Stimulated activated CD8-positive, alpha-beta memory T cell treated with anti-CD3 and anti-CD28 coated beads, Interleukin-4, amount 100 ng/mL, for 1 hour (primary cell): ENCODE measurements at places on chromosomes 6 and 20.
A peak's percentile ranks its signal among the peaks of the same experiment; 100 is the strongest.

DNA sequence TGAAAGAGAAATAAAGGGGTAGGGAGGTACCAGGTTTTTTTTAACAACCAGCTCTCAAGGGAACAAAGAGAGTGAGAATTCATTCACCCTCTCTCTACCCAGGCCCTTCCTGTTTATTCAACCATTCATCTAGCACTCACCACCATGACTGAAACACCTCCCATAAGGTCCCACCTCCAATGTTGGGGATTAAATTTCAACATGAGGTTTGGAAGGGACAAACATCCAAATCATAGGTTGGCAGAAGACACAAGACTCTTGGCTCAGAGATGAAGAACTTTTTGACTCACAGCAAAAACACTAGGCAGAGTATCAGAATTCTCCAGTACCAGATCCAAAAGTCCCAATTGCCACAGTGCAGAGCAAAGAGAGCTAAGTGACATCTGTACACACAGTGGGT is 186.3 kb downstream of the EDN1 start:
- no peak for DNase-seq

- no peak for DNase-seq
These were observed 23.0 kb downstream of the SIRPD start for GRCh38 chr20:1534526-1534925.

- no peak for DNase-seq
These were observed 30.0 kb upstream of the SMIM29 start for GRCh38 chr6:34278833-34279232.

- no peak for DNase-seq
These were observed 92.6 kb downstream of the YTHDF1 start for GRCh38 chr20:63123331-63123741.

- DNase-seq: no peak
These were observed 48.6 kb downstream of the FIG4 start for GRCh38 chr6:109739686-109740085.

GRCh38 chr6:79943133-79943532 is 4.2 kb downstream of the ELOVL4 start:
- DNase-seq: no peak

DNA sequence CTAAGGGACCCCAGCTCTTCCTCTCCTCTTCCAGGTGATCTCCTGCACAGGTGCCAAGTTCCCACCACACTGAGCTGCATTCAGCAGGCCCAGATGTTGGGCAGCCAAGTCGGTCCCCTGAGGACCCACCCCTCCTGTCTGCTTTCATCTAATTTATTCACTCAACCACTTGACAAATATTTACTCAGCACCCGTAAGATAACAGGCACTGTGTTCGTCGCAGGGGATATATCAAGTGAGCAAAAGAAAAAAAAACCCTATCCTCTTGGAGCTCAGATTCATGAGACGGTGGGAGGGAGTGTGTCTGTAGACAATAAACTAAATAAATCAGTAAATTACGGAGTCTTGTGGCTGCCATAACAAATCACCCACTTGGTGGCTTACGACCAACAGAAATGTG is 143.6 kb downstream of the MRPL14 start:
- no peak for DNase-seq

DNA sequence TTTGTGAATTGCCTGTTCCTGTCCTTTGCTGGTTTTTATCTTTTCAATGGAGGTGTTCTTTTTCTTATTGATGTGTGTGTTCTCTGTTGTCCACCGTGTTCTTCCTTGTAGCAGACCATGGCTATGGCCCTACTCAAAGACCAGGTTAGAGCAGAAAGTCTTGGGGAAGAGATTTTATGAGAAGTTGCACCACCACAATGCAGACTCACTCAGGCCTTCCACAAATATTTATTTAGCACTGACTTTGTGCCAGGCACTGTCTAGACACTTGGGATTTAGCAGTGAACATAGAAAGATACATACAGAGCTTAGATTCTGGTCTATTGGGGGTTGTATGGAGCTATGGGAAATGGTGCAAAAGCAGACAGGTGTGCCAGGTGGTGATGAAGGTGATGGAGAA is 98.8 kb downstream of the DTD1 start:
- DNase-seq: no peak

- DNase-seq: no peak
These were observed 8.8 kb downstream of the FOXC1 start for GRCh38 chr6:1618311-1619097.

DNA sequence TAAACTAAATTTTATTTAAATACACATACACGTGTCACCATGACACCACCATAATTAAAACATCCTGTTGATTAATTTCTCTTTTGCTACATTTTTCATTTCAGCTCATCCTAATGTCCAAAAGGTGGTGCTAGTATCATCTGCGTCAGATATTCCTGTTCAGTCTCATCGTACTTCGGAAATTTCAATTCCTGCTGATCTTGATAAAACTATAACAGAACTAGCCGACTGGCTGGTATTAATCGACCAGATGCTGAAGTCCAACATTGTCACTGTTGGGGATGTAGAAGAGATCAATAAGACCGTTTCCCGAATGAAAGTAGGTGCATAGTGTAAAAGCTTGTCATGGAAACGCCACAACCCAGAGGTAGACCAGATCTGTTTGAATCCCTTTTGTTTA is 263.4 kb downstream of the UTRN start:
- no peak for DNase-seq

DNA sequence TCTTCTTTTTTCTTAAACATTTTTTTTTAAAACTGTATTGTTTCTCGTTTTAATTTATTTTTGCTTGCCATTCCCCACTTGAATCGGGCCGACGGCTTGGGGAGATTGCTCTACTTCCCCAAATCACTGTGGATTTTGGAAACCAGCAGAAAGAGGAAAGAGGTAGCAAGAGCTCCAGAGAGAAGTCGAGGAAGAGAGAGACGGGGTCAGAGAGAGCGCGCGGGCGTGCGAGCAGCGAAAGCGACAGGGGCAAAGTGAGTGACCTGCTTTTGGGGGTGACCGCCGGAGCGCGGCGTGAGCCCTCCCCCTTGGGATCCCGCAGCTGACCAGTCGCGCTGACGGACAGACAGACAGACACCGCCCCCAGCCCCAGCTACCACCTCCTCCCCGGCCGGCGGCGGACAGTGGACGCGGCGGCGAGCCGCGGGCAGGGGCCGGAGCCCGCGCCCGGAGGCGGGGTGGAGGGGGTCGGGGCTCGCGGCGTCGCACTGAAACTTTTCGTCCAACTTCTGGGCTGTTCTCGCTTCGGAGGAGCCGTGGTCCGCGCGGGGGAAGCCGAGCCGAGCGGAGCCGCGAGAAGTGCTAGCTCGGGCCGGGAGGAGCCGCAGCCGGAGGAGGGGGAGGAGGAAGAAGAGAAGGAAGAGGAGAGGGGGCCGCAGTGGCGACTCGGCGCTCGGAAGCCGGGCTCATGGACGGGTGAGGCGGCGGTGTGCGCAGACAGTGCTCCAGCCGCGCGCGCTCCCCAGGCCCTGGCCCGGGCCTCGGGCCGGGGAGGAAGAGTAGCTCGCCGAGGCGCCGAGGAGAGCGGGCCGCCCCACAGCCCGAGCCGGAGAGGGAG is 580 bp downstream of the VEGFA start:
- no peak for DNase-seq

GRCh38 chr6:33430991-33431879 is 11.4 kb downstream of the SYNGAP1 start:
- DNase-seq: peak; percentile 69

DNA sequence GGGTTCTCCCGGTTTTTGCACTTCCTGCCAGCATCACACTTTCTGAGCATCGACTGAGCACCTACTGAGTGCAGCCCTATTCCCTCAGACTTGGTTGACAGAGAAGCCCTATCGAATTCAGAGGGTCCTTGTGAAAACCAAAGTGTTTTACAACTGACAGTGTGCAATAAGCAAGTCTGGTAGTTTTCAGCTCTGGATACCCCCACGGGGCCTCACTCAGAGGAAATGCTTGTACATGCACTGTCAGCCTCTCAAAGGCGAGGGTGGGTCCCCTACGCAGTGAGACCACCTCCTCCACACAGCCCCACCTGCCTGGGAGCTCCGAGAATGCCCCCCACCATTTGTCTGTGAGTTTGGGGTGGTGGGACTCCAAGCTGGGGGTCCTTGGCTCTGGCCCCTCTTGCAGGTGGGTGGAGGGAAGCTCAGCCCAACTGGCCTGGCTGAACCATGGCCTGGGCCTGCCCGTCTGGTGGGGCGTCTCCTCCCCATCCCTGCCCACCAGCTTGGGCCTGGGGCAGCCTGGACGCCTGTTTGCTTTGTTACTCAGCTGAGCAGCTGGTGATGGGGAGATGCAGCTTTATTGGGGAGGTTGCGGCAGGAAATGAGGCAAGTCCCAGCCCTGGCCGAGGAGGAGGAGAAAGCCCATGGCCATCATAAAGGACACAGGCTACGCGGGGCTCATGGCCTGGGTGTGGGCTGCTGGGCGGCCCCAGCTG is 1.7 kb downstream of the SPDEF start:
- no peak for DNase-seq

DNA sequence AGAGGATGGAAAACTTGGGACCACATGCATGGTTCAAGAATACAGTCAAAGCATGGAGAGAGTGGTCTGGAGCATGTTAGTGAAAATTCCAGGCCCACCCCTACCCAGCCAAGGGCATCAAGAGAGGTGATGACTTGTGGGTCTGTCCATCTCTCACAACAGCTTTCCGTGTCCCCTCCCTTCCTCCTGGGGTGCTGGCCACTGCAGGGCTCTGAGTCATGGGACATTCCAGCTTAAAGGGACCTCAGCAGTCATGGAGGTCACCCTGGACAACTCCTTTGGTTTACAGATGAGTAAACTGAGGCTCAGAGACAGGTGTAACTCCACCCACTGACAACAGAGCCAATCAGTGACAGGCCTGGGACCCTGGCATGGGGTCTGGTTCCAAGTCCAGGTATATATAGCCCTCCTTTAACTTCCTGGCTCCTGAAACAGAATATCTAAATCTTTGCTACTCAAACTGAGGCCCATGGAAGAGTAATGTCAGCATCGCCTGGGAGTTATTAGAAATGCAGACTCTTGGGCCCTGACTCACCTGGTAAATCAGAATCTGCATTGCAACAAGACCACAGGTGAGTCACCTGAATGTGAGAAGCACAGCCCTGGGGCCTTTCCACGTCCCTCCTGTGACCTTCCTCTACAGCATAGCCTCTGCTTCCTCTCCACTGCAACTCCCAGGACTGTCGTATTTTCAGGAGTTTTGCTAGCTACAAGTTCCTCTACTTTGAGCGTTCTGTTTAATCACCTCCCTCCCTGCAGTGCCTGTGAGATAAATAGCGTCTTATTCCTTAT is 170.2 kb downstream of the ZDHHC14 start:
- DNase-seq: no peak

- no peak for DNase-seq
These were observed 71.0 kb downstream of the SSR1 start for GRCh38 chr6:7241709-7242645.

DNA sequence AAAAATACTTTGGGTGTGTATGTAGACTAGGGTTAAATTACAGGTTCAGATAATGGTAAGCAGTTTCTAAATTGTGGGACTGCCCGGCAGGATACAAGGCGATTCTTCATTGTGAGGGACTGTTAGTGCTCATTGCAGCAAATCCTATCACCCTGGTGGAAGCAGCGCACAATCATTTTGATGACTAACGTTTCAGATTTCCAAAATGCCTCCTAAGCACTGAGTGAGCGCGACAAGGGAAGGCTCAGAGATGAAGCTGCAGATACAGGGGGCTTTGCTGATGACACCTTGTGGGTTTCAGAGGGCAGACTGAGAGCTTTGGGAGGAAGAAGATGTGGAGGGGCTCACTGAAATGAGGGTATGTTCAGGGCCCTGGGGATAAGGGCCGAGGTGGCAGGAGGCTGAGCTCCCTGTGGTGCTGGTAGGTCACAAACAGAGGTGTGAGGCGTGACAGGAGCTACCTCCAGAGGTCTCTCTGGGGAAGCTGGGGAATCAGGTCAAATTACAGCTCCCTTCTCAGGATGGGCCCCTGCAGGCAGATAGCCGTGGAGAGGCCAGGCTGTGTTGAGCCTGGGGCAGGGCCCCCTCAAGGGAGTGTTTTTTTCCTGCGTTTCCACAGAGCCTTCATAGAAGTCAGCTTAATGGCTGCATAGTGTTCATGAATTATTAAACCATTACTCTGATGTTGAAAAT is 84.5 kb upstream of the FYN start:
- DNase-seq: no peak

DNA sequence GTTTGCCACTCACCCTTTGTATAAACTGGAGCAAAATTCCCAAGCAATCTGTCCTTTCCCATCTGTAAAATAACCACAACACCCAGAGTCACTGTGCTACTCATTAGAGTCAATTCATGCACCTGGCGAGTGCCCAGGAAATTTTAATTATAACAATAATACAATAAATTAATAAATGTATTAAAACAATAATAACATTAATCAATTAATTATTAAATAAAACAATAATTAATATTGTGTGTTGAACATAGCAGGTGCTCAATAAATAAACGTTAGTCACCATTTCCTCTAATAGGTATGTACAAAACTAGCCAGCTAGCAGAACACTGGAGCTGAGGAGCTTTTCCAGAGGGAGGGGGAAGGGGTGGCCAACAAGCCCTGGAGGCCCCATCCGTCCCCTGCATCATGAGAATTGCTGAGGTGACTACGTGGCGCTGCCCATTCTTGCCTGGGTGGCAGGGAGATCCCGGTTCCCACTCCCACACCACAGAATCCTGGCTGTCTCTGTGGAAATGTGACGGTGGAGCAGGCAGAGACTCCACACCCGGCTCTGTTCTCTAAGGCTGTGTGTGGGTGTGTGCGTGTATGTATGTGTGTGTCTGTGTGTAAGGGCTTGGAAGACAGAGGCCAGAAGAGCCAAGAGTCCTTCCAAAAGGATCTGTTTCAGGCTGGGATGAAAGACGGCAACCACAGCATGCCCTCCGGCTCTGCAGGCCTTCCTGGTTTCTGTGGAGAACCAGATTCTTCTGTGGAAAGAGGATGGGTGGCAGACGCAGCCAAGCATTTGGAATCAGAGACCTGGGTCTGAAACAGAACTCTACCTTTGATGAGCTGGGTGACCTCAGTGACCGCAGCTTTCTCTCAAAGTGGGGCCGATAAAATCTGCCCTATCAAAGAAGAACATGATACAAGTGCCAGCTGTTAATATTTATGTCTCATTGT is 18.8 kb upstream of the EZR start:
- no peak for DNase-seq

DNA sequence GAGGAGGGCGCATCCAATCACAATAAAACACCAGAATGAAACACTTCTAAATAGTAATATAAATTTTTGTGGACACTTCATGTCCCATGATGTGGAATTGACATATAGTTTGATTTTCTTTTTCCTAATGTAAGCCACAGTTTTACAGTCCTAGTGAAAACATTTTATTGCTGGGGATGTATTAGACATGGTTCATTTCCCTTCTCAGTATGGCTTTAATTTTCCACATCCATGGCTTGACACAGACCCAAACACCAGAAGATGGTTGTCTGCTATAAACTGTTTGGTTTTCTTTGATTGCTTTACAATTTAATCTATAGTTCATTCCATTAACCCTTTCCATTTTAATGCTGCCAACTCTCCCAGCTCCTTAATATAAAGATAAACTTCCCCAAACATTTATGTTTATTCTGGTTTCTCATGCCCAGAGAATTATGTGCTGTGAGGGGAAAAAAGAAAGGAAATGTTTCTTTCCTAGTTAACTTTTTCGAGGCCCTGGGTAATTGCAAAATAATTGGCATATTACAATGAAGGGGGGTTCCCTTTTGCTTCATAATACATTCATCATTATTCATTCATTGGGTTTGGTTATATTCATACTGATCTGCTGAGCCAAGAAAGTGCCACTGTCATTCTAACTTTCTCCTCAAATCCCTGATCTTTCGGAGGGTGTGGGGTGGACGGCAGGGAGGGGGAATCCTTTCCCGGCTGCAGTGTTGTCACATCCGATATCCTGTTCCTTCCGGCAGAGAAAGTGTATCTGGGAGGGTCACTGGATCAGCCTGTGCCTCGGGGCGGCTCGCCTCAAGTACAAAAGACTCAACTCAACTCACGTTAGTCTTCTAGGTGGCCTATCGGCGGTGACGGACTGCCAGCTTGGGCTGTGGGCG is 127.6 kb upstream of the TFAP2D start:
- DNase-seq: no peak
